CD8-positive, alpha-beta memory T cell (primary cell): ENCODE measurements at places on chromosomes 1 and 21.
A peak's percentile ranks its signal among the peaks of the same experiment; 100 is the strongest.

DNA sequence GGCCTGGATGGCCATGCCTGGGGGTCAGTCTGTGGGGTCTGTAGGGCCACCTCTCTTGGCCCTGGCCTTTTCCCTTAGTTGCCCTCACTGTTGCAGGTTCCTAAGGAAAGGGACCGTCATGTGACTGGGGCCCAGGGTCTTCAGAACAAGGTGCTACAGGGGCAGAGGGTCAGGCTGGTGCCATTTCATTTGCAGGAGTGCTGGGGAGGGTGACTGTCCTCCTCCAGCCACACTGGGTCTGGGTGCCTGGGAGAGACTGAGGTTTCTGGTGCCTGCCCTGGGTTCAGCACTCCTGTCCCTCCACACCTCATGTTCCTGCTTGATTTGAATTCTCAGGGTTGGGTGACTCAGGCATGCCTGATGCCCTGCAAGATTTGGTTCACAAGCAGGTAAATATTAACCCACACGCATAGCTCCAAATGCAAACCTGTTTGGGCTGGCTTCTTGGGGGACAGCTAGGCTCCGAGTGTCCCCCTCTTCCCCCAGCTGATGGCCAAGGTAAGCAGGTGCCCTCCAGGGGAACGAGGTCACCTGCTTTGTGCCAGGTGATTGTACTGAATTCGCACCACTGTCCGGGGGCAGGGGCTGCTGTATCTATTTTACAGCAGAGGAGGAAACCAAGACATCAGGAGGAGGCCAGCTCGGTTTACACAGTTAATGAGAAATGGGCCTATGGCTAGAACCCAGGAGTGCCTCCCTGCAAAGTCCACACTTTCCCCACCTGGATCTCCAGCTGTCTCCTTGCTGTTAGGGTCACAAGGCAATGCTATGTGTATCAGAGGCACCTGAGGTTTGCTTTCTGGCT lies 20.3 kb downstream of the ARHGEF10L start:
- H3K4me3 ChIP-seq: no peak overlapping the region
- DNase-seq: no peak
- no peak overlapping the region for H3K27ac ChIP-seq
- no peaks in the 10 kb centered on the region for H3K36me3 ChIP-seq

DNA sequence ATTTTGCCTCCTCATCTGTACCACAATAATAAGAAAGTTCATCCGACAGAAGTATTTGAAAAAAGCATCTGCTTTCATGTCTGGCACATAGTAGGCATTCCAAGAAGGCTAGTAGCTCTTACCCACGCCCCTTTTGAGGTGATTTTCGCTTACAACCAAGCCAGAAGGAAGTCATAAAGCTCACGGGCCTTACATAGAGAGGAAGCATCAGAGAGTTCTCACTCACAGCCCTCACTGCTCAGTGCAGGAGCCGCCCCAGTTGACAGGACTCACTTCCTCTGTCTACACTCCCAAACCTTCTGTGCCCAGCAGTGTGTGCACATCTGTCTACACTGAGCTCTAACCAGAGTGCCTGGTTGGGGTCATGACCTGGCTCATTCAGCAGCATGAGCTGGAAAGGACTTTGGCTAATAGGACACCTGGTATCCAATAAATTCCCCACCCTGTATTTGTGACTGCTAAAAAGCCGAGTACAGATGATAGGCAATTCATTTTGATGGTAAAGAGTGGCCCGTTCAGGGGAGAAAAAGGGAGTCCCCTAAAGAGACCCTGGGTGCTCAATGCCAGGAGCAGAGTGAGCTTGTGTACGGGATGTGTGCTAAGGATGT lies 36.8 kb upstream of the DUSP10 start:
- H3K36me3 ChIP-seq: no peaks in the 10 kb centered on the region
- peak overlapping the region; percentile 3 for H3K4me3 ChIP-seq
- H3K4me1 ChIP-seq: peaks cover 56% of the 10 kb centered on the region
- H3K27ac ChIP-seq: peak overlapping the region; percentile 52
- peak; percentile 67 for DNase-seq
- no peaks in the 10 kb centered on the region for H3K27me3 ChIP-seq

- H3K4me3 ChIP-seq: no peak overlapping the region
- H3K36me3 ChIP-seq: no peaks in the 10 kb centered on the region
- H3K4me1 ChIP-seq: peaks cover 17% of the 10 kb centered on the region
- no peak overlapping the region for H3K27ac ChIP-seq
- DNase-seq: no peak
These were observed 4.0 kb upstream of the CEP350 start for GRCh38 chr1:179950651-179951050.

- H3K4me1 ChIP-seq: peaks cover 8% of the 10 kb centered on the region
- H3K27me3 ChIP-seq: peaks cover 34% of the 10 kb centered on the region
- no peak for DNase-seq
- no peak overlapping the region for H3K4me3 ChIP-seq
- H3K36me3 ChIP-seq: no peaks in the 10 kb centered on the region
These were observed 40.5 kb downstream of the RRAGC start for GRCh38 chr1:38819040-38819439.

- no peak overlapping the region for H3K4me3 ChIP-seq
- DNase-seq: peak; percentile 64
- no peaks in the 10 kb centered on the region for H3K27me3 ChIP-seq
- H3K27ac ChIP-seq: no peak overlapping the region
- H3K36me3 ChIP-seq: no peaks in the 10 kb centered on the region
- H3K4me1 ChIP-seq: no peaks in the 10 kb centered on the region
These were observed 19.7 kb downstream of the CDK18 start for GRCh38 chr1:205523891-205524793.
